ENCODE measurements at places on chromosomes 13 and 19. TPM values are rescaled to one million over a fixed set of nuclear protein-coding genes. Genes with fewer than 3 reads are reported as not detected.

RHPN2 gene
- 2.2 TPM for total RNA-seq

DNA sequence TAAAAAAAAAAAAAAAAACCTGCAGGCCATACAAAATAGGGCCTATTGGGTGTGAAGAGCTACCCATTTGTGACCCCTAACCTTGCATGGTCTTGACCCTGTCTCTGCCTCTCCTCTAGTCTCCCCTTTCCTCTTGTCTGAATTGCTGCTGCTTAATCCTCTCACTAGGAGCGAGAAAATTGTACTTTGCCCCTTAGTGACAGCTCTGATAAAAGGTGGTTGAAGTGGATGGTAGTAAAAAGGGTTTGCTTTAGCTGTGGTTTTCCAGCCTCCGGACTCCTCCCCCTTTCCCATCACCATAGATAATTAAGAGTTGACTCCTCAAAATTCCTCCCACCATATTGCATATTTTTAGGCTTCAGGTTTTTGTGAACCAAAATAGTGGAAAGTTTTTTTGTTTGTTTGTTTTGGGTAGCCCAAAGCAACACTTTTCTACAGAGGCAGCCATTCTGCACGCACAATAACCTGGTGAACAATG, 23.5 kb downstream of the ACTN4 start:
- DNase-seq: no peak
- peaks cover 83% of the 10 kb centered on the region for H3K4me1 ChIP-seq
- H3K4me3 ChIP-seq: no peak overlapping the region
- H3K27ac ChIP-seq: peak overlapping the region; percentile 98

GRCh38 chr19:55071913-55072312, 3.8 kb upstream of the EPS8L1 start:
- H3K4me1 ChIP-seq: no peaks in the 10 kb centered on the region
- no peak overlapping the region for H3K27ac ChIP-seq
- no peak overlapping the region for H3K4me3 ChIP-seq
- H3K27me3 ChIP-seq: peaks cover 53% of the 10 kb centered on the region

ACER1 gene
- not detected for total RNA-seq

DNA sequence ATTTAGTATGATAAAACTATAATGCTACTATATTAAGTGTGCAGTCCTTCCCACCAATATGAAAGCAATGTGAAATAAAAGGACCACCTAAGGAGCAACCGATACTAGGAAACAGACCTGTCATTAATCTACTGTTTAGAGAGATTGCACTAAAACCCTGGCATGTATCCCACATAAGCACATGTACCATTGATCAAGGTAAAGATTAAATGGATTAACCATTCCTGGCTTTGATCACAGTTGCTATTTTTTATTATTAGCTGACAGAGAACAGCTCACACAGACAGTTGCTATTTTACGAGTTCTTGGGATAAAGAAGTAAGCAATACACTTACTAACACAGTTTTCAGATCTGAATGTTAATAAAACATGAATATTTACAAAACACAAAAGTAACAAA, 57.7 kb upstream of the ZDHHC20 start:
- no peak overlapping the region for H3K27ac ChIP-seq
- H3K4me3 ChIP-seq: no peak overlapping the region
- no peaks in the 10 kb centered on the region for H3K4me1 ChIP-seq
- no peaks in the 10 kb centered on the region for H3K27me3 ChIP-seq

- peaks cover 1% of the 10 kb centered on the region for H3K27me3 ChIP-seq
- no peak overlapping the region for H3K27ac ChIP-seq
- no peaks in the 10 kb centered on the region for H3K36me3 ChIP-seq
- no peak overlapping the region for H3K4me3 ChIP-seq
Measured at GRCh38 chr13:52399046-52399445, 6.9 kb downstream of the THSD1 start.

C1QTNF9B gene
- total RNA-seq: not detected

DNA sequence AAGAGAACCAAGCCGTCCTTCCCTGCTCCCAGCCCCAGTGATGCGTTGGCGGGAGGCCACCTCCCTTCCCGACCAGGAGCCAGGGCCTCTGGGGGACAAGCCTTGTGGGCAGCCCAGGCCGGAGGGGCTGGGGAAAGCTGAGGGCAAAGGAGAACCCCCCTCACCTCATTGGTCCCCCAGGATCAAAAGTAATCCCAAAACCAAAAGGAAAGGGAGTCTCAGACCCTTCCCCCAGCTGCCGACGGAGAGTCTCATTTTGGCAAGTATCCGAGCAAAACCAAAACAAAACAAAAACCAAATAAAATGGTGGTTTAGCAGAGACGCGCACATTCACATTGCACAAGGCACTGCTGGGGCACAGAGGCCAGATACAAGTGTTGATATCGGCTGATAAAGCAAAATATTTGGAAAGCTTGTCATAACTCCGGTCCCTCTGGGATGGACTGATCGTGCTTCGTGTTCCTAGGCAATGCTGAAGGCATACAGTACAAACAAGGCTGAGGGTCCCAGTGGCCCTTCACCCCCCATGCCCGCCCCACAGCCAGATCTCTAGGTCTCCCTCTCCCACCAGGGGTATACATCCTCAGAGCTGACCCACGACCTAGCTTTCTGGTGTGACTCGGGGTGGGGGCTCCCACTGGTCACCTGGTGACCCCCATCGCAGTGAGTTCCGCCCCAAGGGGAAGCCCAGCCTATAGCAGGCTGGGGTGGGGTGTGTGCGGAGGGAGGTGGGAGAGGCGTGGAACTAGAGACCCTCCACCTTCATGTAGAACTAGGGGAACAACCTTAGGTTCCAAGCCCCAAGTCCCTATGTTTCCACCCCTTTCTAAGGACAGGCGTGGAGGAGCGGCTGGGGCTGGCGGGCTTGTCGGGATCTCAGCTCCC, 2.1 kb downstream of the CEBPA start:
- peaks cover 31% of the 10 kb centered on the region for H3K4me1 ChIP-seq
- peak; percentile 78 for DNase-seq
- H3K27me3 ChIP-seq: peaks cover 7% of the 10 kb centered on the region
- no peaks in the 10 kb centered on the region for H3K36me3 ChIP-seq

DNA sequence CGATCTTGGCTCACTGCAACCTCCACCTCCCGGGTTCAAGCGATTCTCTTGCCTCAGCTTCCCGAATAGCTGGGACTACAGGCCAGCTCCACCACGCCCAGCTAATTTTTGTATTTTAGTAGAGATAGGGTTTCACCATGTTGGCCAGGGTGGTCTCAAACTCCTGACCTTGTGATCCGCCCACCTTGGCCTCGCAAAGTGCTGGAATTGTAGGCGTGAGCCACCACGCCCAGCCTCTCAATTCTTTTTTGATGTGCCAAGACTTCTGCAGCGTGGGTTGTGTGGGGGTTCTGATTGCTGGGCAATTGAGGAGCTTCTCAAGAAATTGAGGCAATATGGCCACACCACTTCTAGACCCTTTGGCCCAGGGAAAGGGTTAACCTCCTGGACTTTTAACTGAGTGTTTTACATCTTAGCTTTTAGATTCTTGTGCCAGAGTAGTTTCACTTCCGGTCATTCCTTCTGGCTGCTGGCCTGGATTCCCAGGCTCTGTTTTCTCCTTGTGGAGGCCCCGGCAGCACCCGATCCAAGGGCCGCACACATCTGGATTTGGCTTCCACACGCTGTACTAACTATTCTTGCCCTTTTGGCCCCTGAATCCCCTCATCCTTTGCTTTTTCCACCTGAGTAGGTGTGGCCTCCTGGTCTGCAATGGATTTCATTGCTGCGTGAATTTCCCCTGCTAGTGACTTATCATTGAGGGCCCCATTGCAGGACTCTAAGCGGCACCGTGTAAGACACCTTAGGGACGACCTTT, 14.7 kb downstream of the SMARCA4 start:
- H3K27ac ChIP-seq: peak overlapping the region; percentile 68
- no peaks in the 10 kb centered on the region for H3K27me3 ChIP-seq
- no peaks in the 10 kb centered on the region for H3K36me3 ChIP-seq
- peaks cover 28% of the 10 kb centered on the region for H3K4me1 ChIP-seq

GRCh38 chr13:43994999-43995859, 115.5 kb downstream of the LACC1 start:
- H3K4me3 ChIP-seq: no peak overlapping the region
- H3K36me3 ChIP-seq: no peaks in the 10 kb centered on the region
- no peak for DNase-seq
- no peaks in the 10 kb centered on the region for H3K4me1 ChIP-seq
- H3K27ac ChIP-seq: no peak overlapping the region
- H3K27me3 ChIP-seq: no peaks in the 10 kb centered on the region

ADAMTSL5 gene
- total RNA-seq: 0.71 TPM

DNA sequence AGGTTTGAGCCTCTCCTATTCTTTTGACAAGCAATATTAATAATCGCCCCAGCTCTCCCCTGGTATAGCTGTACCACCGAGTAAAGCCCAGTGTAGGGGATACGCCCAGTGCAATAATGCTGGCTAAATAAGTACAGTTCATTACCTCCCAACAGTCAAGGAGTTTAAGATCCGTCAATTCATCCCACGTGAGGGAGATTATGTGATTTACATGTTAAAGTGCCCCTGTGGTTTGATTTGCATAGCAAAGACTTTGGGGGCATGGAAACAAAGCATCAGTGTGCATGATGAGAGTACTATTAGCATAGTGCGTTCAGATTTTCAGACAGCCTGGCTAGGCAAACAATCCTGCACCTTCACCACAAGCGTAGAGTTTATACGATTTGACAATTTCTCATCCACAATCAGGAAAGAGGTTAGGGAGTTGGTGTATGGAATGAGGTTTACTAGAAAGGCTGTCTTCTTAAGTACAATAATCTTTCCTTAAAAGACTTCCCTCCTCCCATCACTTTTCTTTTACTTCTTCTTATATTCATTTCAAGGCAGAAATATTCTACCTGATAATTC, 754.0 kb downstream of the DIAPH3 start:
- H3K27ac ChIP-seq: peak overlapping the region; percentile 12
- H3K4me3 ChIP-seq: no peak overlapping the region
- DNase-seq: no peak
- no peaks in the 10 kb centered on the region for H3K36me3 ChIP-seq
- peaks cover 8% of the 10 kb centered on the region for H3K4me1 ChIP-seq

Measured in sigmoid colon (tissue), 7 donors.